ENCODE measurements at places on chromosomes 6 and 20.

DNA sequence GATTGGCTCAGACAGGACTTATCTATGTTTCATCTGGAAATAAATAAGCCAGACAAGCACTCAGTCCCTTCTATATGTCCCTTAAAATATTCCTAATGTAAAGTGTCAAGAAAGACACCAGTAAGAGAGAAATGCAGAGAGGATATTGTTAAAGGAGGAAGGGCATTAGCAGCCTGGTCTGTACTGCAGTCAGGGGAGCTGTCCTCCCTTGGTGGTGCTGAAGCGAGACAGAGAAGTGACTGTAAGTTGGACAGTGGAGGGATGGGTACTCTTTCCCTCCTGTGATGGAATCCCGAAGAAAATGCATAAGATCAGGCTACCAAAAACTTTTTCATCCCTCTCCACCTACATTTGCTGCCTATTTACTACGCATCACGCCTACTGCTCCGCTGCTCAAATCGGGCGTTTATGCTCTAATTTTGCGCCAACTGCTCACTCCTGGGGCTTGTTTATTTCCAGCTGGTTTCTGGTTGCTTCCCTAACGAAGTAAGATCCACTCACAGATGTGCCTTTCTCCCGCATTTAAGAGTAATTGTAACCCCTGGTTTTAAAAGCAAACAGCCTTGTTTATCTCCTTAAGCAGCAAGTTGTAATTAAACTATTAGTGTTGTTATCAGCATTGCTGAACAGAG is 35.2 kb downstream of the PHACTR1 start:
- peaks cover 3% of the 10 kb centered on the region for H3K4me1 ChIP-seq
- no peak overlapping the region for H3K27ac ChIP-seq
- no peaks in the 10 kb centered on the region for H3K36me3 ChIP-seq
- H3K4me3 ChIP-seq: no peak overlapping the region
- DNase-seq: peak; percentile 69

GRCh38 chr20:63491078-63491477 is 7.8 kb downstream of the EEF1A2 start:
- H3K27me3 ChIP-seq: peaks cover 23% of the 10 kb centered on the region
- no peak for DNase-seq
- no peak overlapping the region for H3K4me3 ChIP-seq
- H3K27ac ChIP-seq: no peak overlapping the region
- H3K4me1 ChIP-seq: no peaks in the 10 kb centered on the region

DNA sequence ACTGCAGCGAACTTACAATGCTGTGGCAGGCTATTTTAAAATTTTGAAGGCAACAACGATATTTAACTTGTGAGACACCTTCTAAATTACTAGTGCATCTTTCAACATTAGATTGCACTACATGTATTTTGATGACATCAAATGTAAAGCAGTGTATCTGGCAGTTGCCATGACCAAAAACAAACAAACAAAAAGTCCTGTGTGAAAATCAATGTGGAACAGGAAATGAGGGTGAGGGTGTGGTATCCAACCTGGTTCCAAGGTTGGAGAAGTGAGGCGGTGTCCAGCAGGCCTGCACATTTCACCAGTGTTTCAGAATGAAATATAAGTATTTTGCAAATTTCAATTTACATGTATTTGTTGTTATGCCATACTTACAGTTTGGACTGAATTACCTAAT is 112.0 kb downstream of the LAMP5 start:
- DNase-seq: no peak
- H3K27me3 ChIP-seq: peaks cover 6% of the 10 kb centered on the region
- no peaks in the 10 kb centered on the region for H3K36me3 ChIP-seq
- no peak overlapping the region for H3K4me3 ChIP-seq

DNA sequence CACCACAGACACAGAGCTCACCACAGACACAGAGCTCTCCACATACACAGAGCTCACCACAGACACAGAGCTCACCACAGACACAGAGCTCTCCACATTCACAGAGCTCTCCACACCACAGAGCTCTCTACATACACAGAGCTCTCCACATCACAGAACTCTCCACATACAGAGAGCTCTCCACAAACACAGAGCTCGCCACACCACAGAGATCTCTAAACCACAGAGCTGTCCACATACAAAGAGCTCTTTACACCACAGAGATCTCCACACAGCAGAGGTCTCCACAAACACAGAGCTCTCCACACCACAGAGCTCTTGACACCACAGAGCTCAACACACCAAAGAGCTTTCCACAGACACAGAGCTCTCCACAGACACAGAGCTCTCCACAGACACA is 55.8 kb downstream of the ERMARD start:
- no peaks in the 10 kb centered on the region for H3K36me3 ChIP-seq
- H3K27ac ChIP-seq: no peak overlapping the region
- H3K4me1 ChIP-seq: peaks cover 56% of the 10 kb centered on the region
- peaks cover 30% of the 10 kb centered on the region for H3K27me3 ChIP-seq
- no peak overlapping the region for H3K4me3 ChIP-seq
- DNase-seq: no peak

DNA sequence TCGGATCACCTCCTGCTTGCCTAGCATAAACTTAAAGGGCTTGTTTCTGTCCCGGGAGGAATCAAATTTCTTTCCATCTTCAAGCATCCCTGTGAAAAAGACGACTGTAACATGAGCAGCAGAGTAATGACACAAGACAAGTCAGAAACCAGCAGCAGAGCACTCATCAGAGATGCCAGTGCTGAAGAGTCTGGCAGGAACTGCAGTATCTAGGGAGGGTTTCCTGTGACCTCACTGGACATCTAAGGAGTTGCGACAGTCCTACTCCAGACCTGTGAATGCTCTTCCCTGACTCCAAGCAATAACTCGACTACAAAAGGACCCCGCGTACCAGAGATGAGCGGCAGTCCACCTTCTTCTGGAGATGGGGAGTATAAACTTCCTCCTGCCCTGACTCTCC is 17.3 kb downstream of the FKBP1A start:
- no peak for DNase-seq
- H3K27ac ChIP-seq: peak overlapping the region; percentile 34
- no peak overlapping the region for H3K4me3 ChIP-seq
- peaks cover 35% of the 10 kb centered on the region for H3K36me3 ChIP-seq
- peaks cover 63% of the 10 kb centered on the region for H3K4me1 ChIP-seq

- peak overlapping the region; percentile 99 for H3K27ac ChIP-seq
- peaks cover 37% of the 10 kb centered on the region for H3K4me1 ChIP-seq
- peak overlapping the region; percentile 89 for H3K4me3 ChIP-seq
- no peaks in the 10 kb centered on the region for H3K27me3 ChIP-seq
Observed at GRCh38 chr6:137873273-137873762, 6.3 kb downstream of the TNFAIP3 start.

DNA sequence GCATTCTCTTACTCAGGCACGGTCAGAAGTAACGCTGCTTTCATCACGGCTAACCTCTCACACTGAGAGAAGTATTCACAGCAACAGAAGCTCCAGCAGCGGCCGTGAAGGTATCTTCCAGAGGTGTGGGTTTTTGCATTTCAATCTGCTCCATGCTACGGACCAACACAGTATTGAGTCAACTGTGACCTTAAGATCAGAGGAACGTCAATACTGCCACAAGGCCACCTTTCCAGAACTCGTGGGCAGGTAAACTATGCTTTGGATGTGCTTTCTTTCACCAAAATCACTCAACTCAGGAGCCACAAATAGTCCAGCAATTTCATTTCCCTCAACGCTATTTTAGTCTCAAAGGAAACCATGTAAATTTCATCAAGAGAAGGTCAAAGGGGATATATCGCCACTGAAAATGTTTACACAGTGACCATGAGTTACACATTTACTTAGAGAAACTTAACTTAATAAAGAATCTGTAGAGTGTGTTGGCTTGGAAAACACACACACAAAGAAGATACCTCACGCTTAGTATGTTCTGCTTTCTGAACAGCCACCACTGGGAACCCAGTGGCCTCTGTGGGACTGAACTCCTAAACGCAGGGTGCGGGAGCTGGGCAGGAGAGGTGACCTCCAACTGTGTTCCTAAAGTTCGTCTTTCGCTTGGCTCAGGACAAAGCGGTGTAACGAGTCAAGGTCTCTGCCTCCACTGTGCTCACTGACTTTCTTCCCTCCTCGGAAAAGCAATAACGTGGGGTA is 27.9 kb downstream of the TXNDC5 start:
- no peak for DNase-seq
- H3K4me1 ChIP-seq: no peaks in the 10 kb centered on the region
- H3K36me3 ChIP-seq: peaks cover 63% of the 10 kb centered on the region
- no peaks in the 10 kb centered on the region for H3K27me3 ChIP-seq
- no peak overlapping the region for H3K4me3 ChIP-seq
- no peak overlapping the region for H3K27ac ChIP-seq

DNA sequence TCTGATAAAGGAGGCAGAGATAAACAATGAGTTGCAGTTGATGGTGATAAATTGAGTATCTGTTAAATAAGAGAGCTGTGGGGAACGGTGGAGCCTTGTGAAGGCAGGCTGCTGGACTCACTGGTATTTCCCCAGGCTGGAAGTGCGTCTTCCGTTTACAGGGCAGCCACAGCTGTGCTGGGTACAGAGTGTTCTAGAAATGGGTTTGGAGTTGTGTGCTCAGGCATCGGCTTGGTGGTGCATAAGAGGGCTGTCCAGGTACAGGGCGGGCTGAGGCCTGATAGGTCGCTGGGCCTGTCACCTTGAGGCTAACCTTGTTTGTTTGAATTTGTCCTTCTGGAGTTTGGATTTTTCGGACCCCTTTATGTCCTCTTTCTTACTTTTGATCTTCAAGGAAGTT is 39.3 kb downstream of the ARID1B start:
- H3K27ac ChIP-seq: no peak overlapping the region
- H3K36me3 ChIP-seq: no peaks in the 10 kb centered on the region

DNA sequence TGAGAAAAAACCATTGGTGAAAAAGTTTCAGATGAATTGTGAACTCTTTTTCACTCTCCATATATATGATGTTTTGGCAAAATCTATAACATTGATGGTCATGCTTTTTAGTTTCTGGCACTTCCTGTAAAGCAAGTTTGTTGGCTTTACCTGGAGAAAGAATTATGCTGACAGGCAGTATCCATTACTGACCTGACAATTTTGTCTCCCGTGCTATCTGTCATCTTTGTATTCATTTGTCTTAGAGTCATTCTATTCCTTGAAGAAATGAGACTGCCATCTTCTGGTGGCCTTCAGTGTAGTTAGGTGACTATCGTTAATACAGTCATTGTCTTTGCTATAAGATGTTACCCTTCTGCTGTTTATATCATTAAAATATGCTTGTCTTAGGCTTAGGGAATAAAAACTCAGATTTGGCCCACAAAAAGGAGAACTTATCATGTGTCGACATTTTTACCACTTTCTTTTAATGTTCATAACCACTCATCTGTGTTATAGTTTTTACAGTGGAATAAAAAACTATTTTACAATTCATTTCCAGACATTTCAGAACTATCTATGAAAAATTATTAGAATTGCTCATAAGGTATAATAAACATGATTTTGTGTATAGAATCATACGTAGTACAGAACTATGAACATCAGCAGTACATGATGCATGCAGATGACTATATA is 707.0 kb downstream of the EPM2A start:
- no peaks in the 10 kb centered on the region for H3K4me1 ChIP-seq
- peaks cover 24% of the 10 kb centered on the region for H3K27me3 ChIP-seq
- H3K36me3 ChIP-seq: no peaks in the 10 kb centered on the region
- peak; percentile 38 for DNase-seq
